ENCODE measurements at places on chromosomes 4 and X.

- no peak for DNase-seq
These were observed 30.4 kb downstream of the ARHGEF6 start for GRCh38 chrX:136750364-136750763.

GRCh38 chr4:71382900-71383560 lies 44.2 kb downstream of the SLC4A4 start:
- no peak for DNase-seq

DNA sequence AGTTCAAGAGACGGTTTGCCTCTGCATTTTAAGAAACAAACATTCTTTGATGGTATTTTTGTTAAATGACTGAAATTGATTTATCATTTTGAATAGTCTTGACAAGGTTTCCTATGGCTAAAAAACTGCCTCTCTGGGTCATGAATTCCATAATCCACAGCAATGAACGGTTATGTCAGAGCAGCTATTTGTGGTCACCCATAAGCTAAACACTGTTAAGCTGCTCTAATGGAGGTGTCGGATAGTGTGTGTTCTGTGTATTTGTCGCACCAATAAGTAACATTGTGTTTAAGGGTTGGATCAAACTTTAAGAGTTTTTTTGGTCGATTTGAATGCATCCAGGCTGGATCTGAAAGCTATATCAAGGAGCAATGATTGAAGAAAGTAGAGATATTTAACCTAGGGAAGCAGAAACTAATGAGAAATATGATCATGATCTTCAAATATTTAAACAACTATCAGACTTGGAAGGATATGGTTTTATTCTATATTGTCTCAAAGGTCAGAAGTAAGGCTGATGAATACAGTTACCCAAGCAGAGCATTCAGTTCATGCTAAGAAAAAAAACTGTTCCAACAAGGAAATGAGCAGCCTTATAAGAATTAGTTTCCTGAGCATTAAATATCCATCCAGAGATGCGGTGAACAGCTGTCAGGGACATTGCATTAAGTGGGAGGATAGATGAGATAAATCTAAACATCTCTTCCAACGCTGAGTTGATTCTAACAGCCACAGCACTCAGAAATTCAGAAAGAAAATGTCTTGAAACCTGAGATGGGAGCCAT lies 232.3 kb upstream of the RPS6KA3 start:
- DNase-seq = no peak

DNA sequence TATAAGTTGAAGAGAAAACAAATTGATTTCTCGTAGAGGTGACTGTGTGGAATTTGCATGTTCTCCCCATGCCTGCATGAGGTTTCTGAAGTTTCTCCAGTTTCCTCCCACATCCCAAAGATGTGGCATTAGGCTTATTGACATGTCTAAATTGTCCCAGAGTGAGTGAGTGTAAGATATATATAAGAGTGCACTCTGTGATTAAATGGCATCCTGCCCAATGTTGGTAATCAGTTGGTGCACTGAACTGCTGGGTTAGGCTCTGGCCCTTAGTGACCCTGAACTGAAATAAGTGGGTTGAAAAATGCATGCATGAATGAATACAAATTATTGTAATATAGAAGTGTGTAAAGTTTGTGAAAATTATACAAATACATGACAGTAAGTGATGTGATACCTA lies 1106.5 kb downstream of the TECRL start:
- DNase-seq = no peak

DNA sequence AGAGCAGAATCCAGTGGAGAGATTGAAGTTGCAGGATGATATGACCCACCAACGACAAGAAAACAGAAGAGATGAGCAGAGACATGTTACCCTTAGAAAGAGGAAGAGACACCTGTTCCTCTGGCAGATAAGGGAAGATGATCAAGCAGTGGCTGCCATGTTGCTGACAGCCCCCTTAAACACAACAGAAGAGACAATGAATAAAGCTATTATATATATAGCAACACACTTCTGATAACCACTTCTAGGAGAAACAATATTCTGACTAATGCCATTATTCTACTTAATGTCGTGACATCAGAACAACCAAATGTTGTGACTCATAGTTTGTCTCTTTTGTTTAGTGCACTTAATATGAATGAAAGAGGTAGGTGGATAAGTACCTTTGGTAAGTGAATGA lies 44.9 kb downstream of the SH3RF1 start:
- DNase-seq = no peak

DNA sequence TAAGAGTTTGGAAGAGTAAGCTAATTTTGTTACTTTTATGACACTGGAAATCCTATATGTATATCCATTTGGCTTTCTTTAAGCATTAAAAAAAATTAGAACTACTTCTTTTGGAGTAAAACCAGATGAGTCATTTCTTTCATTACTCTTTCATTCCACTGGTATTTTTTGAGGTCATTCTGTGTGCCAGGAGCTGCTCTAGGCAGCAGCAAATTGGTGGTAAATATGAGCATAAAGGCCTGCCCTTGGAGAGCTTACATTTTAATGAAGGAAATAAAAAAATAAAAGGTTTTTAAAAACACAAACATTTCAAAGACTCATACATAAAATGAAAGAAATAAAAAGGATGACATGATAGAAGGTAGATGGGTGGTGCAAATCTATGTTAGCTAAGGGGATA lies 37.4 kb downstream of the MID1 start:
- DNase-seq = no peak

DNA sequence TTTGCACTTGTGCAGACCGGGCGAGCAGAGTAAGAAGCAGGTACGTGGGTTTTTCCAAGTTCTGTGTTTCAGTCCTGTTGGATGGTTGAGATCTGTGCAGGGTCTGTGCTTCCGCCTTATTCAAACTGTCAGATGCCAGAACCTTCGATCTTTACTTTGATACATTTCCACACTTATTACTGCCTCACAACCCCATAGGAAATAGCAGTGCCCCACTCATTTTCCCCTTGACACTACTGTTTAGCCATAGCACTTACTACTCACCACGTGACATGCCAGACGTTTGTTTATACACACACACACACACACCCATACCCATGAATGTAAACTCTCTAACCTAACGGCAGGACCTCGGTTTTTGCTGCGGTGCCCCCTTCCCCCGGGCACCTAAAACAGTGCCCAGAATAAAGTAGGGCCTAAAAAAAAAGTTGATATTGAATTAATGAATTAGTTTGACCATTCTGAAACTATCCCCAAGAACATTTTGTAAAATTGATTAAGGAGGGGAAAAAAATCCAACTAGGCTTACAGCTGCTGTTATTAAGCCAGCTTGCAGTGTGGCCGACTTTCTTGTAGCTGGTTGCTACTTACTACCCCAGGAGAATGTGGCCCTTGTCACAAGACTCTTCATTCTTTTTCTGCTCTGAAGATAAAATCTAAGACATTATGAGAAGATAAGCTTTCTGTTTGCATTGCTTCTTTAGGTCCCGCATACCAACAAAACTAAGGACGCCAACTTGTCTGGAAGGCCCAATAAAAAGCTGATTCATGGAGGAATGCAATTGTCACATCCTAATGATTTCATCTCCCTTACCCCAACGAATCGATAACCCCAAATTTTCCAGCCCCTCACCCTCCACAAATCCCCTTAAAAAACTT lies 704 bp upstream of the SEPSECS start:
- no peak for DNase-seq

GRCh38 chrX:56228914-56229313 lies 3.2 kb upstream of the KLF8 start:
- no peak for DNase-seq

DNA sequence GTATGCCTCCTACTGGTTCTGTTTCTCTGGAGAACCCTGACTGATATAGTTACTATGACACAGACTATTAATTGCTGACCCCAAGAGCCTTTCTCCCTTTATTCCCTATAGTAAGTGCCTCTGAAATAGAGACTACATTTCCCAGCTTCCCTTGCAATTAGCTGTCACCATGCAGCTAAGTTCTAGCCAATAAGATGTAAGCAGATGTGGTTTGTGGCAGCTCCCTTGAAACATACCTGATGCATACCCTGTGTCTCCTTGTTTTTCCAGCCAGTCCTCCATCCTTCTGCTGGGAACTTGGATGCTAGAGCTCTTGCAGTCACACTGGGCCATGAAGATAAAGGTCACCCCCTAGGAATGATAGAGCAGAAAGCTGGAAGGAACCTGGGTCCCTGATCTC lies 9.7 kb upstream of the TMEM165 start:
- DNase-seq = no peak

- no peak for DNase-seq
These were observed 42.0 kb upstream of the FBXW7 start for GRCh38 chr4:152577708-152578396.

- DNase-seq = no peak
These were observed 22.1 kb upstream of the NDST3 start for GRCh38 chr4:118012142-118012541.

- DNase-seq = no peak
These were observed 92.5 kb downstream of the FBXO8 start for GRCh38 chr4:174190832-174191500.

GRCh38 chr4:30720021-30720660 lies at the start of gene PCDH7:
Gene PCDH7, plus strand, starts transcription at chr4:30720369. Its CDS starts 1,054 bp downstream, at chr4:30721423.
- no peak for DNase-seq

- no peak for DNase-seq
These were observed 521.8 kb upstream of the DIPK2B start for GRCh38 chrX:45722471-45722870.

GRCh38 chrX:16479206-16479869 lies 170.6 kb upstream of the S100G start:
- no peak for DNase-seq

- no peak for DNase-seq
These were observed 520.5 kb upstream of the NR3C2 start for GRCh38 chr4:148962539-148963290.

- DNase-seq = no peak
These were observed 342.3 kb upstream of the GALNT7 start for GRCh38 chr4:172826346-172826745.

DNA sequence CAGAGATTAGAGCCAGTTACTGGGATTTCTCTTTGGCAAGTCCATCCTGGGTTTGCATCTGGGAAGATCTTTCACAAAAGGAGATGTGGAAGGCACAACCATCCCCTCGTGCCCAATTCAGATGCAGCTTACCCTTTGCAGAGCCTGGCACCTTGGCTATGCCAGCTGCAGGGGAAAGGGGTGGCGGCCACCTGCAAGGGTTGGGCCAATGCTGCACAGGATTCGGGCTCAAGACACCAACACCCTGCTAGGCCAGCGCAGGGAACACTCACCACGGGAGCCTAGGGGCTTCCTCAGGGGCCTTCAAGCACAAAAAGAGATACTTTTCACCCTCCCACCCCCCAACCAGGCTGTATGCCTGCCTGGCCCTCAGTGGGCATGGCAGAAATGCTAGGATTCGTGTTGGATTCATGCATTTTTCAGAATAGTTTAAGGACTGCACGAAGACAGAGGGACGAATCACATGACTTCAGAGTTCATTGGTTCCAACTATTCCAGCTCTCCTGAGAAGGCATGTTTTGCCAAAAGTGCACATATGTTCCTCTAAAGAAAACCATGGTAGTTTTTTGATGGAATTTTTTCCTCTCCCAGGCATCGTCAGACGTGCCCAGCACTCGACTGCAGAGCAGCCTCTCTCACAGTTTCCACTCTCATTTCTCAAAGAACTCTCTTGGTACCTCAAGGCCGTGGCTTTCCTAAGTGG lies 94.4 kb downstream of the PHKA2 start:
- DNase-seq = no peak

- DNase-seq = no peak
These were observed 1170.5 kb upstream of the AGA start for GRCh38 chr4:178612733-178613132.

- no peak for DNase-seq
These were observed 29.5 kb downstream of the FHDC1 start for GRCh38 chr4:152965611-152966010.

GRCh38 chr4:151676301-151676700 lies 84.5 kb downstream of the GATB start:
- no peak for DNase-seq
